A549 treated with DMSO at 1 μM for 4 hours (cell line): ENCODE measurements at places on chromosomes 16 and 17. TPM values are rescaled to one million over a fixed set of nuclear protein-coding genes. Genes with fewer than 3 reads are reported as not detected.

Gene CACNA1G
- total RNA-seq = 3.9 to 5.1 TPM (median 4.4 TPM) in 5 replicates

Gene ARRB2
- 51.9 to 68.9 TPM (median 63.3 TPM) in 5 replicates for total RNA-seq

Gene HLF
- total RNA-seq = 0.07 to 0.34 TPM (median 0.18 TPM) in 5 replicates

Gene TRPV3
- total RNA-seq = 0.18 to 0.44 TPM (median 0.41 TPM) in 5 replicates

Gene PIPOX
- 0.06 to 0.30 TPM (median 0.29 TPM) in 3 of 5 replicates, not detected in the others for total RNA-seq
